ENCODE measurements at places on chromosomes 3 and 15.
A peak's percentile ranks its signal among the peaks of the same experiment; 100 is the strongest.

- DNase-seq: peak; percentile 70
Observed at GRCh38 chr3:116020495-116020894, 397.2 kb downstream of the GAP43 start.

DNA sequence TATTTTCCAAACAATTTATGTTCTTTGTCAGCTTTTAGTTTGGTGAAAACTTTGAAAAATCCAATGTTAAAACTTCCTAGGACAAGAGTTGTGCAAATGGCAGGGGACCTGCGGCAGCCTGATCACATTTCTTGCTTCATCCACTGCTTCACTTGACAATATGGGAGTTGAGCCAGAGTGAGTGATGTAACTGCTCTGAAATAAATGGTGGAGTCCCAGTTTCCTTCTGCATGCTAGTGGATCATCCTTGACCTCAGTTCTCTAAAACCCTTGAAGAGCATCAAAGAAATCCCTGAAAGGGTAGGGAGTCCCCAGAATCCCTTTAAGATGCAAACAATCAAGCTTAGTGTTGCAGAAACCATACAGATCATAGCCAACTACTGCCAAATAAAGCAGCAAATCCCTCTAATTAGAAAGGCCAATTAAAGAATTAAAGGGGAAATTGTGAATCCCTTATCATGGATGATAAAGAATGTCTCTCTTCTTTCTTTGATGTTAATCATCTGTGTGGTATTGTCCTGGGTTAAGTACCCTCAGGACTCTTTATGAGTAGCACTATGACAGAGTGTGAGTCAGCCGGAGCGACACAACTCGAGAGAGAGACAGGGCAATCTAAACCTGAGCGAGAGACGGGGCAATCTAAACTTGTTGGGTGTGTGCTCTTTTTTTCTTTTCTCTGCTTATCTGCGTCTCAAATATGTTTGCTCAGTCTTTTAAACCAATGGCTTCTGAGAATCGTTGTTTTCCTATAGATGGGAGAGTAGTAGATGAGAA is 41.8 kb upstream of the GAP43 start:
- DNase-seq: peak; percentile 40

DNA sequence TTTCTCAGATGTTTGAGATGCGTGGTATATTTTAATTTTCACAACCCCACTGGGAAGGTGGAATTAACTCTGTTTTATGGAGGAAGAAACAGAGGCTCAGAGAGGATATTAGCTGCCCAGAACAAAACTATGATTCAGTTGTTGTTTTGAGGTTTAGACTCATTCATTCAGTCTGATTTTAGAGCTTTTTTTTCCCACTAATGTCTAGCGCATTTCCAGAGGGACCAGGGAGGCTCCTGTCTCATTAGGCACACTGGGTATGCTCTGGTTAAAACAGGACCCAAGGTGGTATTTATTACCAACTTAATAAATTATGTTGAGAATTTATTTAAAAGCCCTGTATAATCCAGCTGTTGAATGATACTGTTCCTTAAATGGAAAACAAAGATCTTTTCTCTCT is 272.0 kb upstream of the RGMA start:
- DNase-seq: no peak

DNA sequence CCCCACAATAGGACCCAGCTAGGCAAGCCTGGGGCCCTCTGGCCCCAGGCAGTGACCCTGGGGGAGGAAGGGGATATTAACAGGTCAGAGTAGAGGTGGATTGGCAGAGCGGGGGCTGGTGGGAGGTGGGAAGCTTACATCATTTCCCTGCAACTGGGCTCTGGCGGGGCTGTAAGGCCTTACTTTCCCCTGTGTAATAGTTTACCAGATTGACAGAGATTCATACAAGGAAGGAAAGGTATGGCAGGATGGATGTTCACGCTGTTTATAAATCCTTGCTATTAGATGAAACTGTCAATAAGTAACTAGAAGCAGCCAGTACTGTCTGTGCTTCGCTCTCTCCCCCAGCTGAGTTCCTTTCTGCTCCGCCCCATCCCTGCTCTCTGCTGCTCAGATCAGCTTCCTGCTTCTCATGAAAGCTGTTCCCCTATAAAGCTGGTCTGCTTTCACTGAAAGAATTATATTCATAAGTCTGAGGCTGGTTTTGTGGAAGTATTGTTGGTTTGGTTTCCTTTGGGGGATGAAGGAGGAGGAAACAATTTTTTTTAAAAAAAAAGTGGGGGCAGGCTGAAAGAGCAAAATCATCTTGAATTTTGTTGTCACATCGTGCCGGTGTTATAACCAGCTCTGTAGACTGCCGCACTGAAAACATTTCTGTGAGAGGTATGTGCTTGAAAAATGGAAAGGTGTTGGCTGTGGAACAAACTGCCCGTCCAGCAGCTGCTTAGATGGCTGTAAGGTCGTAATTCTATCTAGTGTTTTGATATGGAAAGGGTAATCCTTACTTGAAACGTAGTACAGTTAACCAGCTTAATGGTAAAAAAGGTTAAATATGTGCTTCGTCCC is 76.4 kb downstream of the BBX start:
- DNase-seq: peak; percentile 49

- DNase-seq: no peak
Observed at GRCh38 chr3:142019794-142020320, 129.5 kb downstream of the TFDP2 start.

DNA sequence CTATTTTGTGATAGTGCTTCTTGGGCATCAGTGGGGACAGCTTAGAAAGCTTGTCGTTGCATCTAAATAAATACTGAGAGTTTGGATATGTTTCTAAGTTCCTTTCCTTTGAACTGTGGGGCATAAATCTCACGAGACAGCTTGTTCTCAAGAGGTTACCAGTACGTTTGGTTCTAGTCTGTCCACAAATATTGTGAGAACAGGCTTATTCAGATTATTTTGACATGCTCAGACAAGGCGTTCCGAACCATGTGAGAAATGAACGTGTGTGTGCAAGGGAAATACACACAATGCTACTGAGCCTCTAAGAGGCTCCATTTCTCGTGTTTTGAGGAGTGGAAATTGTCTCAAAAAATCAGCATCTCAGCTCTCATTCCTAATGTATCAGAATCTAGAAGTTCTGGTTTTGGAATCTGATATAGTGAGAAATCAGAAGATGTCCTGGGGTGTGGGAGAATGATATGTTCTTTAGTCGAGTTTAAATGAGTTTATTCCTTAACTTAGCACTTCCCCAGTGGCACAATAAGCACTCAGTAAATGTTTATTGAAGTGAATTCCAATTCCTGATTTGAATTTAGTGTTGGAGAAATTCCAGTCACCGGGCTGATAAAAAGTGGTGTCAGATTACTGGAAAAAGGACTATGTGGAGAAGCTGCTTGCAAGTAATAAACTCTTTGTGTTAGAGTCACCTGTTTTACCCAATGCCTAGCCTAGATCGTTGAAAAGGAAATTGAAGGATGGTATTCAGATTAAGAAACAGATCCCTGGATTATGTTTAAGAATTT is 481.5 kb downstream of the LPP start:
- peak; percentile 33 for DNase-seq

DNA sequence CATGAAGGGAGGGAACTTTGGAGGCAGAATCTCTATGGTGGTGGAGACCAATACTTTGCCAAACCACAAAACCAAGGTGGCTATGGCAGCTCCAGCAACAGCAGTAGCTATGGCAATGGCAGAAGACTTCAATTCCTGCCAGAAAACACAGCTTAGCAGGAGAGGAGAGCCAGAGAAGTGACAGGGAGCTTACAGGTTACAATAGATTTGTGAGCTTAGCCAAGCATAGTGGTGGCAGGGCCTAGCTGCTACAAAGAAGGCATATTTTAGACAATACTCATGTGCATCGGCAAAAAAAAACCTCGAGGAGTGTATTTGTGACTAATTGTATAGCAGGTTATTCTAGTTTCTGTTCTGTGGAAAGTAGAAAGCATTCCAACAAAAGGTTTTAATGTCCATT is 6.4 kb upstream of the CSTA start:
- DNase-seq: no peak

GRCh38 chr3:28206479-28206878 is 34.9 kb upstream of the CMC1 start:
- DNase-seq: no peak

DNA sequence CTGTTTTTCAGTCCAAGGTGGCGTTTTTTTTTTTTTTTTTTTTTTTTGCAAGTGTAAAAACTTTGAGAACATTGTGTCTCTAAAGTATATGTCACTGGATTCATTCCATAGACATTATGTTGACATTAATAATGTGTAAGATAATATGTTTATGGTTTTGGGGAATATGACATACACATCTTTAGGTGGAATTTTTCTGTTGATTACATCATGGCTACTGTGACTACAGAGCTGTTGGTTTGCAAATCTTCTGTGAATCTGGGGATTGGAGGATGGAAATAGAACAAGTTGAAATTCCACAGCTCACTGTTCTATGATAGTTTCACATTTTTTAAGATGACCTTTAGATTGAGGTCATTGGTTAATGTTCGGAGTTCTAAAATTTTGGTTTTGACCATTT is 24.4 kb upstream of the PLSCR2 start:
- no peak for DNase-seq

GRCh38 chr15:83871808-83872559 is 218.1 kb downstream of the ADAMTSL3 start:
- peak; percentile 52 for DNase-seq

GRCh38 chr15:42411884-42412283 is 52.6 kb downstream of the CAPN3 start:
- no peak for DNase-seq

DNA sequence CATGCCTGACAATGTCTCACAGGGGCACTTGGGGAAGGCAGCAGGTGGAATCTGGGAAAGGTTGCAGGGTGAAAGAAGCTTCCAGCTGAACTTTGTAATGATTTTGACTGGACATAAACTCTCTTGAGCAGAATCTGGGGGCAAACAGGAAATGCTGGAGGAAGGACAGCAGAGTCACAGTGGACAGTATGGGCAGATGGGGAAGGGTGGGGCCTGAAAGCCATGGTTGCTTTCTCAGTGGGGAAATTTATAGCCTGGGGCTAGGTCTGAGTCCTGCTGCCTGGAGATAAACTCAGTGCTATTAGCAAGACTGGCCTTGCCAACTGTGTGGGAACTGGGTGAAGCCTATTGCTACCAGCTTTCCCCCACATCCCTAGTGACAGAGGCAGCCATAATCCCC is 203.2 kb downstream of the OSBPL10 start:
- no peak for DNase-seq

GRCh38 chr3:37014620-37015019 is 21.3 kb downstream of the MLH1 start:
- no peak for DNase-seq

- DNase-seq: no peak
Observed at GRCh38 chr3:180267202-180267843, 230.6 kb upstream of the PEX5L start.
